T-helper 9 cell (primary cell): ENCODE measurements at places on chromosomes 13 and 19.

- DNase-seq = no peak
Measured at GRCh38 chr13:33083054-33083453, 66.8 kb downstream of the KL start.

DNA sequence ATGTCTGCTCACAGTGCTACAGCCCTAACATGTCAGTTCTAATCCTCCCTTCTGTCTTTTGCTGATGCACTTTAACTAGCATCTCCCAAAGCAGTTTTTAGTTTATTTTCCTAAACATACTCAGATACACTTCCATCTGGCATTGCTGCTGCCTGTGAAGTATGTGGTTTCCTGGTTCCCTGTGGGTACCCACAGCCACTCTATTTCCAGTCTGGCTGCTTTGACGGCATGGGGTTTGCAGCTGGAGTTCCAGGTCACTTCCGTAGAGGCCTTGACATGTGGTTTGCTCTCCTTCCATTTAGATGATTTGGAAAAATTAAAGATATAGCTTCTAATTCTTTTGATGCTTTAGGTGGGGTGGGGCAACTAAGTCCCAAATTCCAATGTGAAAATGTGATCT is 375.5 kb downstream of the PCDH20 start:
- DNase-seq = no peak

GRCh38 chr19:50249636-50250035 is 46.2 kb downstream of the MYH14 start:
- no peak for DNase-seq

GRCh38 chr19:14507704-14508542 is 10.3 kb downstream of the DNAJB1 start:
- no peak for DNase-seq

DNA sequence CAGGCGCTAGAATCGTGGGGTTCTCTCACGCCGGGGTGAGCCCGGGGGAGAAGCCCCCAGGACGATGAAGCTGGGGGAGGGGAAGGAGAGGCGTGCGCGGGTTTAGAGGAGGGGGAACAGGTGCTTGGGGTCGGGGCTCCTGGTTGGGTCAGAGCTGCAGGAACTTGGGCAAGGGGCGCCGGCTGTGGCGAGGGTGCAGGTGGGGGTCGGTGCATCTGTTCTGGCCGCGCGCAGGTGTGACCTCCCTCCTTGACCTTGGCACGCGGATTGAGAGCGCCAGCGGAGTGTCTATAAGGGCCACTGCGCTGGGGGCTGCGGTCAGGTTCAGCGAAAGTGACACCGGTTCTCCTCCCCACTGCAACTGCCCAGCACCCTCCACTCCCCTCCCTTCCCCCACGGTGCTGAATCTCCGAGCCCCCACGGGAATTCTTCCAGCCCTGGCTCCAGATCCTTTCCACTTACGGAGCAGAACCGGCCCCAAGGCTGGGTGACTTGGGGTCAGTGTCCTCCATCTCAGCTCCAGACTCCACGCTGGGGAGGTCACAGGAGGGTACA is 618 bp downstream of the TMEM38A start:
- peak; percentile 5 for DNase-seq

GRCh38 chr19:29714953-29715700 is at the start of gene C19orf12:
Gene C19orf12 (minus strand): TSS chr19:29715261. CDS start chr19:29708413, 6,848 bp downstream.
- peak; percentile 38 for DNase-seq

DNA sequence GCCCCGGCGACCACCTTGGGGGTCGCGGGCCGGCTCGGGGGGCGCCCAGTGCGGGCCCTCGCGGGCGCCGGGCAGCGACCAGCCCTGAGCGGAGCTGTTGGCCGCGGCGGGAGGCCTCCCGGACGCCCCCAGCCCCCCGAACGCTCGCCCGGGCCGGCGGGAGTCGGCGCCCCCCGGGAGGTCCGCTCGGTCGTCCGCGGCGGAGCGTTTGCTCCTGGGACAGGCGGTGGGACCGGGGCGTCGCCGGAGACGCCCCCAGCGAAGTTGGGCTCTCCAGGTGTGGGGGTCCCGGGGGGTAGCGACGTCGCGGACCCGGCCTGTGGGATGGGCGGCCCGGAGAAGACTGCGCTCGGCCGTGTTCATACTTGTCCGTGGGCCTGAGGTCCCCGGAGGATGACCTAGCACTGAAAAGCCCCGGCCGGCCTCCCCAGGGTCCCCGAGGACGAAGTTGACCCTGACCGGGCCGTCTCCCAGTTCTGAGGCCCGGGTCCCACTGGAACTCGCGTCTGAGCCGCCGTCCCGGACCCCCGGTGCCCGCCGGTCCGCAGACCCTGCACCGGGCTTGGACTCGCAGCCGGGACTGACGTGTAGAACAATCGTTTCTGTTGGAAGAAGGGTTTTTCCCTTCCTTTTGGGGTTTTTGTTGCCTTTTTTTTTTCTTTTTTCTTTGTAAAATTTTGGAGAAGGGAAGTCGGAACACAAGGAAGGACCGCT is 729 bp downstream of the STK11 start:
- DNase-seq = no peak
